Osteocyte (in vitro differentiated cells): ENCODE measurements at places on chromosomes 5 and 9. TPM values are rescaled to one million over a fixed set of nuclear protein-coding genes. Genes with fewer than 3 reads are reported as not detected.

GBGT1 gene
- total RNA-seq, result 3.1 and 4.1 TPM in 2 replicates

DNA sequence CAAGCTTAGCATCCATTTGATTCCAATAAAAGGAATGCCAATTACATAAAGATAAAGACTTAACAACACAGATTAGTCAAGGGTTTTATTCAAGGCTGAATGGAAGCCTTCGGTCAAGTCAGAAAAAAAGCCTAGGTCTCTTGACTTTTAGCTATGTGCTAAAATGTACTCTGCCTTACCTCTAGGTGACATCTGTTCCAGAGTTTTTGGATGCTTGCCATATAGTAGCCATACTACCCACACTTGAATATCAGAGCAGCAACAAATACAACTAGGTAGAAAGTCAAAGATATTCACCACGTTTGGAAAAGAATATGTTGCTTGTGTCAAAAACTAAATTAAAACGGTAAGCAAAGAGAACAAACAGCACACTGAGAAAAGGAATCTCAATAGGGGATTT lies 484.7 kb downstream of the ELAVL2 start:
- DNase-seq, result no peak
- no peak overlapping the region for H3K4me3 ChIP-seq
- no peaks in the 10 kb centered on the region for H3K4me1 ChIP-seq
- no peaks in the 10 kb centered on the region for H3K27me3 ChIP-seq

- H3K27me3 ChIP-seq, result peaks cover 22% of the 10 kb centered on the region
- no peak for DNase-seq
- no peak overlapping the region for H3K27ac ChIP-seq
- H3K4me1 ChIP-seq, result no peaks in the 10 kb centered on the region
Observed at GRCh38 chr9:85452841-85453240, 288.9 kb downstream of the AGTPBP1 start.

TRPM3 gene
- total RNA-seq, result 0.05 TPM in 1 of 2 replicates, not detected in the other

DNA sequence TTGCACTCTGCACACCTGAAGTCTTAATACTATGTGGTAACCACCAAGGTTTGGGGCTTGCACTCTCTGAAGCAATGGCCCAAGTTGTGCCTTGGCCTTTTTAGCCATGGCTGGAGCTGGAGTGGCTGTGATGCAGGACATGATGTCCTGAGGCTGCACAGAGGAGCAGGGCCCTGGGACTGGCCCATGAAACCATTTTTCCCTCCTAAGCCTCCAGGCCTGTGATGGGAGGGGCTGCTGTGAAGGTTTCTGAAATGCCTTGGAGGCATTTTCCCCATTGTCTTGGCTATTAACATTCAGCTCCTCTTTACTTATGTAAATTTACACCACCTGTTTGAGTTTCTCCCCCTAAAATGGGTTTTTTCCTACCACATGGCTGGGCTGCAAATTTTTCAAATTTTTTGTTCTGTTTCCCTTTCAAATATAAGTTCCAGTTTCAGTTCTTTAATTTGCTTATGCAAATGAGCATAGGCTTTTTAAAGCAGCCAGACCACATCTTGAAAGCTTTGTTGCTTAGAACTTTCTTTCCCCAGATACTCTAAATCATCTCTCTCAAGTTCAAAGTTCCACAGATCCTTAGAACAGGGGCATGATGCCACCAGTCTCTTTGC lies 237.4 kb upstream of the DMAC1 start:
- no peaks in the 10 kb centered on the region for H3K27me3 ChIP-seq
- no peak for DNase-seq
- H3K4me3 ChIP-seq, result no peak overlapping the region
- H3K4me1 ChIP-seq, result no peaks in the 10 kb centered on the region
- no peaks in the 10 kb centered on the region for H3K36me3 ChIP-seq

- H3K36me3 ChIP-seq, result no peaks in the 10 kb centered on the region
- H3K27me3 ChIP-seq, result peaks cover 29% of the 10 kb centered on the region
- DNase-seq, result no peak
- H3K27ac ChIP-seq, result no peak overlapping the region
Observed at GRCh38 chr9:6367128-6367890, 39.1 kb downstream of the TPD52L3 start.

ADAMTS13 gene
- total RNA-seq, result 7.4 and 8.8 TPM in 2 replicates

LRRC70 gene
- total RNA-seq, result 0.73 and 1.6 TPM in 2 replicates

GABRP gene
- total RNA-seq, result not detected in 2 replicates

- no peaks in the 10 kb centered on the region for H3K4me1 ChIP-seq
- no peaks in the 10 kb centered on the region for H3K27me3 ChIP-seq
- no peak overlapping the region for H3K4me3 ChIP-seq
- no peak for DNase-seq
- H3K27ac ChIP-seq, result no peak overlapping the region
Observed at GRCh38 chr5:11791792-11792191, 112.5 kb downstream of the CTNND2 start.

CAMSAP1 gene
- total RNA-seq, result 34.4 and 37.1 TPM in 2 replicates
